ENCODE measurements at places on chromosomes 6 and 20.

- no peak for DNase-seq
These were observed 165.9 kb downstream of the NRN1 start for GRCh38 chr6:5840734-5841390.

GRCh38 chr6:87897663-87898062 lies 150.0 kb upstream of the SPACA1 start:
- peak; percentile 24 for DNase-seq

DNA sequence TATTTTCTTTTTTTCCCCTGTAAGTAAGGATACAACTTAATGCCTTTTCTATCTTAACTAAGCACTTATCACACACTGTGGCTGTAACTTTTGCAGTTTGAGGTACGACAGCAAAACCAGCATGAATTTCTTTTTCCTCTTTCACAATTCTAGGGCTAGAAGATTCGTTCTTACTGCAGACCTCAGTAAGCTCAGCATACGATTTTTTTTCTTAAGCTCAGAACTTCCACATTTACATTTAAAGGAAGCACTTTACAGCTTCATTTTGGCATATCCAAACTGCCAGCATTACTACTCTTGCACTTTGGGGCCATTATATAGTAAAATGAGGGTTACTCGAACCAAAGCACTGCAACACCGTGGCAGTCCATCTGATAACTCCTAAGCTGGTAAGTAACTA lies 889 bp upstream of the CHMP4B start:
- DNase-seq, result no peak

DNA sequence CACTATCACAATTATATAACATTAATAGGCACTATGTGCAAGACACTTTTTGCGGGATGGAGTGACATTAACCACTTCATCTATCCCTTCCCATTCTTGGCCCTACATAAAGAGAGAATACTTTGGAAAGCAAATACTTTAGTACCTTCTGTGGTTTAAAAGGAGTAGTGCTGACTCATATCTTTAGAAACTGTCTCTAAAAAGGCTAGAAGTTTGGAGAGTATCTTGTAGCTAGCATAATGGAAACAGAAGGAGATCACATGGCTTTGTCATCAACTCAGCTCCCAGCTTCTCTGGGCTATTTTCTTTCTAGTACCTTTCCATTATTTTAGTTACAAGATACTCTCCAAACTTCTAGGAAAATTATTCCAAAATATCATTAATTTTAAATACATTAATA lies 157.5 kb downstream of the ADGRG6 start:
- peak; percentile 17 for DNase-seq

GRCh38 chr20:41733151-41733550 lies 115.0 kb upstream of the CHD6 start:
- DNase-seq, result no peak
